ENCODE measurements at places on chromosomes 2 and 18.

DNA sequence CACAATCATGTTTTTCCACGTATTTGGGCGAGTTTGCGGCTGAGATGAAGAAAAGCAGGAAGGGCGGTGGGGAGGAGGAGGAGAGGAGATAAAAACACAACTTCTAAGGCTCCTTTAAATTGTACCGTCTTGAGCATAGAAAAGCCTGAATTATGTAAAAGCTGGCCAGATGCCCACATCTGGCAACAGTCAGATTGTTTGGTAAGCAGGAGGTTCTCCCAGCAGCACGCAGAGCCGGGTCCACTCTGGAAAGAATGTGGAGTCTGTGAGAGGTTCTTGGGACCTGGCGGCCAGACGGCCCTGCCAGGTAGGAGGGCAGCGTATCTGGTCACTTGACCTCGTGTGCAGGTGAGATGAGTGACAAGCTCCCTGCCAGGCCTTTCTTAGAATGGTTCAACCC lies 215.3 kb upstream of the APCDD1 start:
- no peak for DNase-seq

GRCh38 chr2:101617796-101618195 lies 79.7 kb upstream of the MAP4K4 start:
- no peak for DNase-seq

GRCh38 chr2:152617456-152618192 lies 99.6 kb downstream of the PRPF40A start:
- no peak for DNase-seq

DNA sequence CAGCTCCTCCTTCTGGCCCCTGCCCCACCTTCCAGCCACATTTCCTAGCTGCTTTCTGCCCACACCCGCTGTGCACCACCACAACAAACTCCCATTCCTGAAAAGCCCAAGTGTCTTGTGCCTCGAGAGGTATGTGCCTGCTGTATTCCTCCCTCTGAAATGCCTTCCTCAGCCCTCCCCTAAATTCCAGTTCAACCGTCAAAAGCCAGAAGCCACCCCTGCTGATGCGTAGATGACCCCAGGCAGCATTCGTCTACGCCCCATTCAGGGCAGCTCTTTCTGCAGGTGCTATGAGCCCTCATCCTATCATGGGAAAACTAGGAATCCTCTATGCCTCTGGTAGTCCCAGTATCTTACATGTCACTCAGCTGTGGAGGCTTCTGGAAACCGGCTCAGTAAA lies 71.7 kb downstream of the DNMT3A start:
- no peak for DNase-seq

GRCh38 chr2:186724736-186725135 lies 30.9 kb downstream of the FAM171B start:
- no peak for DNase-seq

- no peak for DNase-seq
These were observed 378.6 kb downstream of the MEIS1 start for GRCh38 chr2:66813525-66813924.

DNA sequence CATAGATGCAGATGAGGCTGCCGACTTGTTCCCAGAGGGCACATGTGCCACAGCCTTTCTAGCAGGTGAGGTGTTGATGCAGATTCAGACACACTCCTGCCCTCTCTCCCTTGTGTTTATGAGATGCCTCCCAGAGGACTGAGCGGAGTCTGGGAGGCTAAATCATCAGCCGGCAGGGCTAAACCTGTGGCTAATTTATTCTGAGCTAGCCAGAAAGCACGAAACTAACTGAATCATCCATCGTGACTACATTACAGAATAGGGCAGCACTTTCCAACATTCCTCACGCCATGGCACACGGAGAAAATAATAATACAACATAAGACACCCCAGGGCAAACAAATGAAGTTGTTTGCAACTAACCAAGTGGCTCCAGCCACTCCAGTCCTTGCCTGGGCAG lies 101.7 kb upstream of the FZD7 start:
- DNase-seq, result no peak

DNA sequence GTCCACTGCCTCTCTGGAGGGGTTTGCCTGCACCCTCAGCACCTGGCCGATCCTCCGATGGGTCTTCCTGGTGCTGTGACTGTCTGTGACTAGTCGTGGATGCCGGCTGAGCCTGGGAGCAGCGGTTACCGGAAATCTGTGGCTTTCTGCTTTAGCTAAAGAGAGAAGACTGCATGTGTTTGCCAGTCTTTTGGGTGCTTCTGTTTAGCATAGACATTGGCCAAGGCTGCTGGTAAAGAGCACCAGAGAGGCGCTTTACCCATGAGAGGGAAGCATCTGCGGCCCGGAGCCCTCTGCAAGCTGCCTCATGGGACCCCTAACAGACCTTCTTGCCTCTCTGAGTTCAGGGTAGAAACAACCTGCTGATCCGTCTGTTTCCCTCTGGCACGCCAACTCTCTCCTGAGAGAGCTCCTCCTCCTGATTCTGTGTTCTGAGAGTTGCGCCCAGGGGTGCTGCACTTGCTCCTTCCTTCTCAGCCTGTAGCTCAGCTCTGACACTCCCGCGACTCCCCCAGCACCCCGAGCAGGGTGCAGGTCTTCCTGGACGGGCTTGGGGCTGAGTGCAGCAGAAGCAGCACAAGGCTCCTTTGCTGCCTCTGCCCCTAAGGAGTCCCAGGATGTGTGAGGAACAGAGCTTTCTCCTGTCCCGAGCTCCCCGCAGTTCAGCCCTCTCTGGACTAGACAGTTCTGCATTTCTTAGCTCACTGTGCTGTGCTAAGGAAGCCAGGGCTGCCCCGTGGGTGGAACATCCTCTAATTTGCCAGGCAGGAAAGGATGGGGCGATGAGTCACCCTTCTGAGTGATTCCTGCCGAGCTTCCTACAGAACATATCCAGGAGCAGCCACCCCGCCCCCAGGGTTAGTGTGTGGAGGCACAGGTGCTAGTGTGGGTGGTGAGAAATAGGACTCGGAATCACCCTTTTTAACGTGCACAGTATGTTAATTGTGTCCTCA lies 203.2 kb downstream of the SH3RF3 start:
- peak; percentile 11 for DNase-seq

GRCh38 chr2:112156152-112156986 lies 18.2 kb downstream of the FBLN7 start:
- peak; percentile 50 for DNase-seq

DNA sequence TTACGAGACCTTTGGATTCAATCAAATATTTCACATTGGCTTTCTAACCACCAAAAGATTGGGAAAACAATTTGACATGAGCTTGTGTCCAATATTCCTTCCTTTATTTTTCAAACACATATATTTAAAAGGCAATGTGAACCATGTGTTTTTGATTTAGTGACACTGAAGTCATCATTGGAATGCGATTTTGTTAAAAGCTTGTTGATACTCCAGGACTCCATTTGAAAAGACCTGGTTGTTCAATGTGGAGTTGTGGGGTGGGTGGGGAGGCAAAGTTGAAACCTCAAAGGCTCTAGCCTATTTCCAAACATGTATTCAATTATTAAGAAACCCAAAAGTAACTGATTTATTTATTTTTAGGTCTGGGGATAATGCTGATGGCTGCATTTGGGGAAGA lies 114.1 kb upstream of the TRIB2 start:
- DNase-seq, result no peak

GRCh38 chr18:62663731-62664336 lies 51.5 kb upstream of the PHLPP1 start:
- no peak for DNase-seq

GRCh38 chr2:237091779-237092436 lies 6.2 kb downstream of the COPS8 start:
- DNase-seq, result no peak

DNA sequence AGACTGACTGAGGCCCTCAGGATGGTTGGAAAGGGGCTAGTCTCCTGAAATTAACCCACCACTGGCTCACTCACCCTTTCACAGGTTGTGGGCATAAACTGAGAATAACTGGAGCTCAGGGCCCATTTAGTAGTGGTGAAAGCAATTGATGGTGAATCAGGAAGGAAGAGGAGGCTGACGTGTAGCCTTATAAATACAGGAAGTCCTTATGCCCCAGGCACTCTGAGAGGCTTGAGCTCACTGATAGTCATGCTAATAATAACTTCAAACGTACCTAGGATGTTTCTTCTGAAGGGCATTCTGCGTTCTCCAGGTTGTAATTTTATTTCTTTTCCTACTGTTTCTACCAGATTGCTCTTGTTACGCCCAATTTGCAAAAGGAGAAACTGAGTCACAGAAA lies 328.4 kb downstream of the CLIP4 start:
- no peak for DNase-seq

GRCh38 chr2:172328103-172328841 lies 99.1 kb upstream of the ITGA6 start:
- no peak for DNase-seq

GRCh38 chr2:171902840-171903420 lies 8.9 kb upstream of the SLC25A12 start:
- DNase-seq, result no peak

- DNase-seq, result no peak
These were observed 6.8 kb downstream of the SFT2D3 start for GRCh38 chr2:127707890-127708648.

GRCh38 chr18:50195689-50196088 lies 742 bp upstream of the MYO5B start:
- no peak for DNase-seq

- no peak for DNase-seq
These were observed 83.4 kb downstream of the SLC25A12 start for GRCh38 chr2:171810422-171811244.

- DNase-seq, result no peak
These were observed 502.2 kb upstream of the SETBP1 start for GRCh38 chr18:44178476-44178875.

- DNase-seq, result no peak
These were observed 94.3 kb downstream of the SEPTIN10 start for GRCh38 chr2:109519513-109519912.

GRCh38 chr2:110969696-110970095 lies 151.0 kb upstream of the BCL2L11 start:
- no peak for DNase-seq

- no peak for DNase-seq
These were observed 525.0 kb downstream of the ZEB2 start for GRCh38 chr2:143994961-143995360.

GRCh38 chr2:190318931-190319554 lies 583 bp downstream of the HIBCH start:
- peak; percentile 13 for DNase-seq

GRCh38 chr2:64127119-64127518 lies 17.1 kb downstream of the PELI1 start:
- no peak for DNase-seq

DNA sequence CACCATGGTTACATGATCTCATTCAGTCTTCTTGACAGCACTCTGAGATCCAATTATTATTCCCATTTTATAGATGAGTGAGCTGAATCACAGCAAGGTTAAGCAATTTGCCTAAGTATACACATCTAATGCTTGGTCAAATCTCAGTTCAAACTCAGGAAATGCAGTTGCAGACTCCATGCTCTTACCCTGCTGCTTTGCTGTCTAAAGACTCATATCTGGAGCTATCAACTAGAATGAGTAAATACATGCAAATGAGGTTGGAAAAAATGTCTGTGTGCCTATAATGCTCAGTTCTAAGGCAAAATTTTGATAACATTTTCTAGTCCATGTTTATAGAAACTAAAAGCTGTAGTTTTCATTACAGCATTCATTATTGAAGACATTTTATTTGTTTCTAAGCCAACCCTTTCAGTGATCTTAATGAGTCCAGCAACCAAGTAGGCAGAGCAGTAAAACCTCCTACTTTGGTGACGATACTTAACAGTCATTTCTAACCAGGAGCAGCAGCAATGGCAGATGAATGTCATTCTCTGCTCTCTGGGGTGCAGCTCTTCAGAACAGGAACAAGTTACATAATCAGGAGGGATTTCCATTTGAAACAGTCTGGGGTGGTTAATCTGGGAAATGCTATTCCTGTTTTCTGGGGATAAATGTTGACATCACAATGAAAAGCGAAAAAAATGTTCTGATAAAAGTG lies 396.8 kb upstream of the UBE2E3 start:
- DNase-seq, result no peak

DNA sequence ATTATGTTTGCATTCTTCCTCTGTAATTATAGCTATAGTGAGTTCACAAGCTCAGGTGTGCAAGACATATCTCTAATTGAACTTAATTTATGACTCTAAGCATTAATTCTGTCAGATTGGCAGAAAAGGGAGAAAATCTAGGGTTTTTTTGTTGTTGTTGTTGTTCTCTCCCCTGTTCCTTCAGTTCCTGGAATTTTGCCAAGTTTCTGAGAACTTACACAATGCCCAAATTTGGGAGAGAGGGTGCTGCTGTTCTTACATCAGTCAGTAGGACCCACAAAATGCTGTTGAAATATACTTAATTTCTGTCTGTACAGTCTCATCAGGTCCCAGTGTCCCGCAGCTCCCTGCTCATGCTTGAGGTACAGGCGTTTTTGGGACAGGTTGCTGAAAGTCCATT lies 221.8 kb upstream of the RBMS1 start:
- DNase-seq, result no peak

DNA sequence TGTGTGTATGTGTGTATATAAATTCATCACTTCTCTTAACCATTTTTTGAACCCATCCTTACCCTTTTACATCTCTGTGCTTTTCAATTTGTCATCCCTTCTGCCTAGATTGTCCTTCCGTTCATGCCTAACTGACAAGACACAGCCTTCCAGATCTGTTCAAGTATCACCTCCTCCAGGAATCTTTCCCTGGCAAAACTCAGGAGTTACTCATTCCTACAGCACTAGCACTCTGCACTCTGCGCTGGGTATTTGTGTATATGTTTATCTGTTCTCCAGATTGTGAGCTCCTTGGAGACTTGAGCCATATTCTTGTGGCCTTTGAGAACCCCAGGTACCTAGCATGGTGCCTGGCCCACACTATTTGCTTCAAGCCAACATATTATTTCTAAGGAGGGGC lies 26.8 kb upstream of the ASXL2 start:
- no peak for DNase-seq

DNA sequence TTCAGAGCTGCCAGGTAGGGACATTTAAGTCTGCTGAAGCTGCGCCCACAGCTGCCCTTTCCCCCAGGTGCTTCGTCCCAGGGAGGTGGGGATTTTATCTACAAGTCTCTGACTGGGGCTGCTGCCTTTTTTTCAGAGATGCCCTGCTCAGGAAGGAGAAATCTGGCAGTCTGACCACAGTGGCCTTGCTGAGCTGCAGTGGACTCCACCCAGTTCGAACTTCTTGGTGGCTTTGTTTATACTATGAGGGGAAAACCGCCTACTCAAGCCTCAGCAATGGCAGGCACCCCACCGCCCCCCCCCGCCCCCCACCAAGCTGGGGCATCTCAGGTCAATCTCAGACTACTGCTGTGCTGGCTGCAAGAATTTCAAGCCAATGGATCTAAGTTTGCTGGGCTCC lies 458.1 kb upstream of the RAB12 start:
- no peak for DNase-seq
